ENCODE measurements at places on chromosomes 4 and X. TPM values are rescaled to one million over a fixed set of nuclear protein-coding genes. Genes with fewer than 3 reads are reported as not detected.

Gene ATP8A1
- 19.1 TPM for total RNA-seq

Gene SPON2
- 22.0 TPM for total RNA-seq

Gene TCP11X2
- total RNA-seq, result not detected

Gene TIGD4
- total RNA-seq, result 0.30 TPM

Gene RAB39B
- total RNA-seq, result 0.17 TPM

Gene MAGEB2
- not detected for total RNA-seq

Gene CACNA1F
- total RNA-seq, result 1.0 TPM

Gene CSN1S1
- not detected for total RNA-seq

Gene FGA
- total RNA-seq, result 9.2 TPM

Gene AGA
- total RNA-seq, result 12.2 TPM

All from colonic mucosa (tissue), 4 donors.